ENCODE measurements at places on chromosomes 2 and 18. TPM values are rescaled to one million over a fixed set of nuclear protein-coding genes. Genes with fewer than 3 reads are reported as not detected.

The TWIST2 gene
- total RNA-seq, result 101 TPM

The MRPL33 gene
- 101 TPM for total RNA-seq

The SLC5A7 gene
- not detected for total RNA-seq

The MC2R gene
- not detected for total RNA-seq

The VSNL1 gene
- total RNA-seq, result not detected

The VWA3B gene
- total RNA-seq, result 6.1 TPM

The ACVR1C gene
- total RNA-seq, result 9.4 TPM

The COX5B gene
- total RNA-seq, result 343 TPM

The LRRTM1 gene
- total RNA-seq, result 1.5 TPM

The MEP1B gene
- total RNA-seq, result not detected

The MTA3 gene
- 47.0 TPM for total RNA-seq

The GPR45 gene
- total RNA-seq, result not detected

The ALLC gene
- 16.6 TPM for total RNA-seq

The EFEMP1 gene
- total RNA-seq, result 141 TPM

The PARD6G gene
- 10.5 TPM for total RNA-seq

The RBBP8 gene
- total RNA-seq, result 13.8 TPM

The GRB14 gene
- total RNA-seq, result 6.5 TPM

The AQP12B gene
- total RNA-seq, result not detected

The LGALSL gene
- total RNA-seq, result 13.8 TPM

The ERFE gene
- not detected for total RNA-seq

The CNDP1 gene
- 0.22 TPM for total RNA-seq

The ADAM23 gene
- 2.7 TPM for total RNA-seq
